Natural killer cell (primary cell): ENCODE measurements at places on chromosomes 6 and 20. TPM values are rescaled to one million over a fixed set of nuclear protein-coding genes. Genes with fewer than 3 reads are reported as not detected.
A peak's percentile ranks its signal among the peaks of the same experiment; 100 is the strongest.

GRCh38 chr6:14589175-14589574 is 471.6 kb downstream of the CD83 start:
- no peak overlapping the region for H3K27ac ChIP-seq
- no peak overlapping the region for H3K4me3 ChIP-seq
- H3K36me3 ChIP-seq = no peaks in the 10 kb centered on the region
- no peak for DNase-seq
- H3K27me3 ChIP-seq = no peaks in the 10 kb centered on the region

GRCh38 chr6:157316871-157317814 is 6.2 kb downstream of the TMEM242 start:
- no peak overlapping the region for H3K27ac ChIP-seq
- H3K36me3 ChIP-seq = peaks cover 31% of the 10 kb centered on the region
- H3K4me1 ChIP-seq = peaks cover 2% of the 10 kb centered on the region
- H3K27me3 ChIP-seq = no peaks in the 10 kb centered on the region
- H3K4me3 ChIP-seq = no peak overlapping the region

DNA sequence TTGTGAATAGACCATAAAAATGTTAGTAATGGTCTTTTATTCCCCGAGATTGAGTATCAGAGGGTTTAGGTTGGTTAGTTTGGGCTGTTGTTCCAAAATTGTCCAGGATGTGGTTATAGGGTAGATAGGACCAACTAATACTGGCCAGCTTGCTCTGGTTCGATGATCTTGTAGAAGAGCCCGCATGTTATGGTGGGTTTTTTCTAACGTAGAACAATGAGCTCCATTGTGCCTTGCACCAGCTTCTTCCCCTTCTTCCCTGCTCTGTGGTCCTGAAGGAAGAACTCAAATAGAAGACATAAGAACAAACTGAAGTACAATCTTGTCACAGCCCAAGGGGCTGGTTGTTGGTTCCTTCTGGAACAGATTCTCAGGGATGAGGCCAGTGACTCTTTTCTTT is 70.5 kb downstream of the RREB1 start:
- H3K4me1 ChIP-seq = no peaks in the 10 kb centered on the region
- H3K27me3 ChIP-seq = no peaks in the 10 kb centered on the region
- no peak for DNase-seq
- H3K4me3 ChIP-seq = no peak overlapping the region
- no peak overlapping the region for H3K27ac ChIP-seq

GRCh38 chr6:116924245-116924644 is 47.2 kb downstream of the RFX6 start:
- H3K4me1 ChIP-seq = no peaks in the 10 kb centered on the region
- no peaks in the 10 kb centered on the region for H3K27me3 ChIP-seq
- no peak overlapping the region for H3K27ac ChIP-seq
- H3K4me3 ChIP-seq = no peak overlapping the region
- no peaks in the 10 kb centered on the region for H3K36me3 ChIP-seq

DNA sequence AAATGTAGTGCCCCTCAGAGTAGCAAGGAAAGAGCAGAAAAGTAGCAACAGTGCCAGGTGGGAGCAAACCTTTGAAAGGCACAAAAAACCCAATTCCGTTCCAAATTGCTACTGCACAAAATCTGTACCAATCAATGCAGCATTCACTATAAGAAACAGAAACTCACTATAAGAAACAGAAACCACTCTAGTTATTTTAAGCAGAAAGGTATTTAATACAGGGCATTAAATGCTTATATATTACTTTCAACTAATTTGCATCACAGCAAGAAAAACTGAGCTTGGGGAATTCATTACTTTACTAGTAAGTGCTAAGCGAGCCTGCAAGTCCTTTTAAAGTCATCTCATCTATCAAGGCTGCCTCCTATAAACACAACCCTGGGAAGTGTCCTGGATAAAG is 116.5 kb upstream of the OLIG3 start:
- H3K27ac ChIP-seq = no peak overlapping the region
- no peak overlapping the region for H3K4me3 ChIP-seq
- no peaks in the 10 kb centered on the region for H3K36me3 ChIP-seq
- H3K4me1 ChIP-seq = no peaks in the 10 kb centered on the region
- DNase-seq = no peak

GRCh38 chr6:138622967-138623366 is 123.7 kb upstream of the NHSL1 start:
- H3K4me1 ChIP-seq = no peaks in the 10 kb centered on the region
- DNase-seq = no peak
- no peak overlapping the region for H3K4me3 ChIP-seq

- DNase-seq = no peak
- H3K27me3 ChIP-seq = no peaks in the 10 kb centered on the region
- H3K27ac ChIP-seq = no peak overlapping the region
- H3K4me3 ChIP-seq = no peak overlapping the region
- no peaks in the 10 kb centered on the region for H3K36me3 ChIP-seq
Measured at GRCh38 chr20:16848061-16848460, 99.9 kb downstream of the OTOR start.

GRCh38 chr6:72418495-72418894 is 203.4 kb upstream of the KCNQ5 start:
- no peaks in the 10 kb centered on the region for H3K36me3 ChIP-seq
- H3K4me3 ChIP-seq = no peak overlapping the region
- no peaks in the 10 kb centered on the region for H3K4me1 ChIP-seq
- peaks cover 2% of the 10 kb centered on the region for H3K27me3 ChIP-seq
- no peak overlapping the region for H3K27ac ChIP-seq

DNA sequence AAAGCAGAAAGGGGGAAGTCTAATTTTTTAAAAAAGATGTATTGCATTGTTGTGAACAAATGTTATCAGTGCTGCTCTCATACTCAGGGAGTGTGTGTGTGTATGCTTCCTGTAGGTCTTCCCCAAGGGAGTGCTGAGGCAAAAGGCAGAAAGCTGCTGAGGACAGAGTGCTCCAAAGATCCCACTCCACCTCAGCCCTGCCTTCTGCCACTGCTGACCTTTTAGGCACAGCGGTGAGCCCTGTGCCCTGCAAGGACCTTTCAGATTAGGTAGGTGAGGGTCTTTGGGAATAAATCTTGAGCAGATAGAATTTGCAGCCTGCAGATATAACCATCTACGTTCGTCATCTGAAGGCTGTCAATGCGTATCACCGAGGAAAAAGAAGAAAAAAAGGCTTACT is 756.4 kb upstream of the MMS22L start:
- no peaks in the 10 kb centered on the region for H3K27me3 ChIP-seq
- H3K27ac ChIP-seq = no peak overlapping the region
- no peaks in the 10 kb centered on the region for H3K4me1 ChIP-seq
- no peaks in the 10 kb centered on the region for H3K36me3 ChIP-seq
- DNase-seq = no peak

- H3K27me3 ChIP-seq = no peaks in the 10 kb centered on the region
- peak overlapping the region; percentile 27 for H3K27ac ChIP-seq
- peaks cover 37% of the 10 kb centered on the region for H3K4me1 ChIP-seq
- no peak overlapping the region for H3K4me3 ChIP-seq
- H3K36me3 ChIP-seq = no peaks in the 10 kb centered on the region
- DNase-seq = peak; percentile 35
Measured at GRCh38 chr20:50049442-50050026, 63.4 kb downstream of the UBE2V1 start.

DNA sequence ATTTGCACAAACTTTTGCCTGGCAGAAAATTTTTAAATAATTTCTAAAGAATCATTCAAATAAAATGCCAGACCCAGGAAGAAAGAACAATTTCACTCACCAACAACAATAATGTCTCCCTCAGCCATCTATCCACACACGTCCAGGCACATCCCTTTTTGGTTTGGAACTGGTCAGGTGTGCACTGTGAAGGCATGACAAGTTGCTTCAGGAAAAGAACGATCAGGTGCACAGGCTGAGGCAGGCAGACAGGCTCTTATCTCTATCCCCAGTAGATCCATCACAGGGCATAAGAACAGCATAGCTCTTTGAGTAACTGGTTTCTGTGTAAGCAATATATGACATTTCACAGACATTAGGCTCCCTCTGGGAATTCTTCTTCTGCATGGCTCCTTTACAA is 18.1 kb upstream of the NXT1 start:
- H3K4me1 ChIP-seq = no peaks in the 10 kb centered on the region
- H3K4me3 ChIP-seq = no peak overlapping the region
- DNase-seq = no peak
- no peak overlapping the region for H3K27ac ChIP-seq
- H3K36me3 ChIP-seq = no peaks in the 10 kb centered on the region

- no peak overlapping the region for H3K27ac ChIP-seq
- DNase-seq = no peak
Measured at GRCh38 chr6:129555206-129555832, 154.7 kb downstream of the ARHGAP18 start.

GRCh38 chr6:12286373-12287110 is 3.6 kb upstream of the EDN1 start:
- no peaks in the 10 kb centered on the region for H3K36me3 ChIP-seq
- H3K27me3 ChIP-seq = peaks cover 11% of the 10 kb centered on the region
- H3K27ac ChIP-seq = no peak overlapping the region
- DNase-seq = no peak

DNA sequence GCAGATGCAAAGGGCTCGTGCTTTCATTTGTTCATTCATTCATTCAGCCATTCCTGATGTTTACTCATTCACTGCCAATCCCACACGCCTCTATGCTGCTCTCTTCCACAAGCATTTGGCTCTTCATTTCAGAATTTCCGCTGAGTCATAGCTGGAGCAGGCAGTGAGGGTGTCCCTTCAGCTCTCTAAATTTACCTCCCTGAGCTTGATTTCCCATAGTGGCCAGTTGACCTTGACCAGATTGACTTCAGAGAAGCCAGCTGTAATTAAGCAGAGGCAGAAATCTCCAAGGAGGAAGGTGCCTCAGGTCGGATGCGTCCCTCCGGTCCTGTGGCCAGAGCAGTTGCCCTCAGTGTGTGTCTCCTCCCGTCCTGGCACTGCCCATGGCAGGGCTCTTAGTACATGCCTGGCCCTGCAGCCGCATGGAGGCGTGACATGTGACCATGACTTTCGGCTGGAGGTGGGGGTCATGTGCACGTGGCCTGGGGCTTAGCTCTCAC is 267.2 kb upstream of the ECI2 start:
- H3K36me3 ChIP-seq = no peaks in the 10 kb centered on the region
- H3K27me3 ChIP-seq = no peaks in the 10 kb centered on the region
- no peak overlapping the region for H3K27ac ChIP-seq
- DNase-seq = no peak
- H3K4me1 ChIP-seq = no peaks in the 10 kb centered on the region
- H3K4me3 ChIP-seq = no peak overlapping the region

DNA sequence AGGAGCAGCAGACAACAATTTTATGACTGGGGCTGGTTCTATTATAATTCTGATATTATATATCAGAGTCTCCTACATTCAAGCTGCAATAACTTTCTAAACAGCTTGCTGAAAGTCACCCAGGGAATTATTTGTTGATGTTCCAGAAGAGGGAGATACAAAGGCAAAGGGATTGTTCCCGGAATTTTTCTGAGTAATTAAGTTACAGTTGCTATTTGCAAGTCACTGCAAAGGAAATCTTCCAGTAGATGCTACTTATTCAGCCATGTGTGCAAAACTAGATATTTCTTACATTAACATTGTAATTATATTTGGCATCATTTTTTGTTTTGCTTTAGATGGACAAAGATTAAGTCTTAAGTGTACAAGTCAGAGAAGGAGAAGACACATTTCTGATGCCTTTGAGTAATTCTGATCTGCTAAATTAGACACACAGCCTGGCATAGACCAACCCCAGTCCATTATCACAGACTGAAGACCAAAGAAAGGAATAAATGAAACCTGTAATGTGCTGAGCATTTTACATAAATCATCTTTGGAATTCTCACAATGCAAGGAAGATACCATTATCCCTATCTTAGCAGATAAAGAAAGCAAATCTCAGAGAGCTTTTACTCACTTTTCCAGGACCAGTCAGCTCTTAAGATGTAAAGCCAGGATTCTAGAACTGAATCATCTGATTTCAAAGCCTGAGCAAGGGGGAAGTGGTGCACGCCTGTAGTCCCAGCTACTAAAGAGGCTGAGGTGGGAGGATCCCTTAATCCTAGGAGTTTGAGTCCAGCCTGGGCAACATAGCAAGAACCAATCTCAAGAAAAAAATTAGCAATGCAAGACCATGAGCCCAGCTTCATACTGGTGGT is 62.6 kb upstream of the AKAP12 start:
- H3K4me1 ChIP-seq = no peaks in the 10 kb centered on the region
- H3K27ac ChIP-seq = no peak overlapping the region
- no peak overlapping the region for H3K4me3 ChIP-seq
- H3K36me3 ChIP-seq = no peaks in the 10 kb centered on the region
- no peak for DNase-seq
- H3K27me3 ChIP-seq = no peaks in the 10 kb centered on the region

DNA sequence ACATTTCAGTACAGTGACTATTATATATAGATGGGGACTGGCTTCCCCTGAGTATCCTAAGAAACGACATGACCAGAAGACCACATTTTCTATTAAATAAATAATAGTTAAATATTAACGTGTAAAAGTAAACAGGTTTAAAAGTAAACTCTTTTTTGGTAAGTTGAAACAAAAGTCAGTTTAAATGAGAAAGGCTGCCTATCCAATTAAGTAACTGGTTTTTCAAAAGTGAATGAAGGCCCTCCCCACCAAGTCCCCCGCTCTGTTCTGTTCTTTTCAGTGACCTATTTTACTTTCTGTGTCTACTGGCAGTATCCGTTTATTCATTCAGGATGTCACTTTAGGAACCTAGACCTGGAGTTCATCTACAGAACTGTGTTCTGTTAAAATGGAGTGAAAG is 32.0 kb downstream of the QKI start:
- H3K27ac ChIP-seq = no peak overlapping the region
- H3K36me3 ChIP-seq = no peaks in the 10 kb centered on the region
- DNase-seq = no peak
- no peaks in the 10 kb centered on the region for H3K4me1 ChIP-seq
- no peak overlapping the region for H3K4me3 ChIP-seq

The LPA gene
- not detected for total RNA-seq

The GUCA1A gene
- not detected for total RNA-seq

The PNLDC1 gene
- not detected for total RNA-seq

The STMND1 gene
- not detected for total RNA-seq

The CDH26 gene
- 2.0 TPM for total RNA-seq

The KIF25 gene
- total RNA-seq = not detected

The TRIM15 gene
- not detected for total RNA-seq

The MAS1 gene
- not detected for total RNA-seq

The PIGT gene
- 187 TPM for total RNA-seq
